ENCODE measurements at places on chromosomes 2 and 18. TPM values are rescaled to one million over a fixed set of nuclear protein-coding genes. Genes with fewer than 3 reads are reported as not detected.

The SLC9A4 gene
- 0.55 TPM for total RNA-seq

The SERPINB4 gene
- total RNA-seq, result not detected

The HOXD3 gene
- total RNA-seq, result 3.0 TPM

The SPP2 gene
- total RNA-seq, result not detected

The UCN gene
- total RNA-seq, result 4.7 TPM

The MEMO1 gene
- 36.6 TPM for total RNA-seq

The MEIS1 gene
- 159 TPM for total RNA-seq

The GORASP2 gene
- total RNA-seq, result 44.5 TPM

The DSG1 gene
- total RNA-seq, result 8.5 TPM

The OTOS gene
- total RNA-seq, result not detected

The EN1 gene
- total RNA-seq, result 0.16 TPM

The GPR39 gene
- 1.1 TPM for total RNA-seq

The CCDC88A gene
- 406 TPM for total RNA-seq

The CELF4 gene
- total RNA-seq, result 41.2 TPM

The CDH7 gene
- 40.7 TPM for total RNA-seq

The ADNP2 gene
- total RNA-seq, result 22.7 TPM

The CNGA3 gene
- 9.7 TPM for total RNA-seq

The TMEM200C gene
- 3.6 TPM for total RNA-seq

The NT5C1B gene
- not detected for total RNA-seq

The CAPN14 gene
- total RNA-seq, result 0.60 TPM

The CFC1 gene
- 0.55 TPM for total RNA-seq

The SIX3 gene
- total RNA-seq, result 35.2 TPM

The TRABD2A gene
- total RNA-seq, result 0.77 TPM

The DES gene
- 249 TPM for total RNA-seq

The KLHL41 gene
- 209 TPM for total RNA-seq

The GALNT13 gene
- 82.7 TPM for total RNA-seq

The TUBB8B gene
- not detected for total RNA-seq

The TTR gene
- total RNA-seq, result 86.6 TPM

The STPG4 gene
- total RNA-seq, result not detected

The CD8B gene
- total RNA-seq, result 0.71 TPM

The TRIM54 gene
- total RNA-seq, result 4.7 TPM

The COL4A3 gene
- 15.6 TPM for total RNA-seq

The CREG2 gene
- 2.8 TPM for total RNA-seq

The IL1R2 gene
- 1.0 TPM for total RNA-seq

The MC2R gene
- total RNA-seq, result not detected

The SDC1 gene
- 33.8 TPM for total RNA-seq

The ALPP gene
- not detected for total RNA-seq

The RNU2-63P gene
- total RNA-seq, result not detected

The TFCP2L1 gene
- 1.1 TPM for total RNA-seq

The RGPD8 gene
- 37.1 TPM for total RNA-seq

The SPATA3 gene
- total RNA-seq, result not detected

The NTSR2 gene
- total RNA-seq, result 0.44 TPM

The CCBE1 gene
- total RNA-seq, result 4.8 TPM

The IGFBP2 gene
- 169 TPM for total RNA-seq

The MROH2A gene
- total RNA-seq, result not detected

The EFEMP1 gene
- total RNA-seq, result 228 TPM

The RIT2 gene
- 0.38 TPM for total RNA-seq

The AGXT gene
- total RNA-seq, result not detected

The SAG gene
- total RNA-seq, result 16.7 TPM

The TANC1 gene
- 67.7 TPM for total RNA-seq

The TUBA3E gene
- total RNA-seq, result not detected

The ELOA2 gene
- total RNA-seq, result not detected

The C2orf80 gene
- not detected for total RNA-seq

All from camera-type eye (tissue), 1 donor.